ENCODE measurements at places on chromosomes 13 and 19. TPM values are rescaled to one million over a fixed set of nuclear protein-coding genes. Genes with fewer than 3 reads are reported as not detected.

GRCh38 chr13:50401721-50402465, 386.6 kb downstream of the KCNRG start:
- no peak for DNase-seq

DNA sequence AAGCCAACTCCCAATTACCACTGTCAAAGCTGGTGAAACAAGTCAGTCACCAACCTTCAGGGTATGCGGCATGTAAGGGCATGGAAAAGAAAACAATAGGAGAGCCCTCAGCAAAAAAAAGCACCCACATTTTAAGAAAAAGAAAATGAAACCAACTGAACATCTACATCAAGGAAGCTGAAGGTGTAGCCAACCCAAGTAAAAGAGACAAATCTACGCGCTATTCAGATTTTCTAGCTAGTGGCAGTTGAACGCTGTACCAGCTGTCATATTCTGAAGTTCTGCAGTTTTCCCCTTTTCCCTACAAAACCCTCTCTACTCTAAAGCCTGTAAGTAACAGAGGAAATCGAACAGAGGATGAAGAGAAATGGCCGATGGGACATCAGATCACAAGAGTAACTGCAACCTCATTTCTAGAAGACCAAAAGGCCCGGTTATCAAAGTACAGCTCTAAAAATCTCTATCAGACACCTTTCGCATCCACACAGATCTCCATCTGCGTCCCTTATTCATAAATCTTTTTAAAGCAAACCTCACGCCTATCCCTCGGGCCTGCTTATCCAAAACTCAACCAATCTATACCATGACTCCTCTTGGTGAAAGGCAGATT, 1.4 kb downstream of the MYCBP2 start:
- DNase-seq, result no peak

GRCh38 chr19:16949496-16950023, 60.8 kb downstream of the F2RL3 start:
- no peak for DNase-seq

- DNase-seq, result peak; percentile 98
These were observed at the start of gene SNRPA for GRCh38 chr19:40750874-40751537. Gene SNRPA, plus strand, starts transcription at chr19:40751203. Its CDS starts 206 bp downstream, at chr19:40751409.

DNA sequence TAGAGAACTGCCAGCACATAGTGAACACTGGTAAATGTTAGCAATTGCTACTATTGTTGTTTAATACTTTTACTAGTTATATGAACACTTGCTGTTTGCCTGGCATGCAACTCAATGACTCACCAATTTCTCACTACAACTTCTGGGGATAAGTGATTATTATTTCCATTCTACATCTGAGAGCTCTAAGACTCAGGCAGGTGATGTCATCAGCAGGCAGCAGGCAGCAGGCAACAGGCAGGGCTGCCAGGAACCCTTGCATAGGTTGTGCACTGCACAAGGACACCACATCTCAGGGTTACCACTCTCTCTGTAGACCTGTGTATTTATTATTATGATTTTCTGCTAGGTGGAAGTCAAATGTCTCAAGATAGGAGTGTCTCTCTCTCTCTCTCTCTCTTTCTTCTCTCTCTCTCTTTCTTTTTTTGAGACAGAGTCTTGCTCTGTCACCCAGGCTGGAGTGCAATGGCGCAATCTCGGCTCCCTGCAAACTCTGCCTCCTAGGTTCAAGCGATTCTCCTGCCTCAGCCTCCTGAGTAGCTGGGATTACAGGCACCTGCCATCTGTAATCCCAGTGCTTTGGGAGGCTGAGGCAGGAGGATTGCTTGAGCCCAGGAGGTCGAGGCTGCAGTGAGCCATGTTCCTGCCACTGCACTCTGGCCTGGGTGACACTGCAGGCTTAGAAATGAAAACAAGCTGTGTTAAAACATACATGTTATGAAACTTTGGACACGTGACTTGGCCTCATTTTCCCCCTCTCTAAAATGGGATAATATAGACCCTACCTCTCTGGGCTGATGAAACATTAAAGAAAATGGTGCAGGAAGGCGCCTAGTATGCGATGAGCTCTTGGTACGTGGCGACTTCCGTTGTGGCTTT, 22.7 kb downstream of the HPN start:
- DNase-seq, result peak; percentile 48

GRCh38 chr13:35157143-35157755, 215.2 kb downstream of the NBEA start:
- DNase-seq, result peak; percentile 26

DNA sequence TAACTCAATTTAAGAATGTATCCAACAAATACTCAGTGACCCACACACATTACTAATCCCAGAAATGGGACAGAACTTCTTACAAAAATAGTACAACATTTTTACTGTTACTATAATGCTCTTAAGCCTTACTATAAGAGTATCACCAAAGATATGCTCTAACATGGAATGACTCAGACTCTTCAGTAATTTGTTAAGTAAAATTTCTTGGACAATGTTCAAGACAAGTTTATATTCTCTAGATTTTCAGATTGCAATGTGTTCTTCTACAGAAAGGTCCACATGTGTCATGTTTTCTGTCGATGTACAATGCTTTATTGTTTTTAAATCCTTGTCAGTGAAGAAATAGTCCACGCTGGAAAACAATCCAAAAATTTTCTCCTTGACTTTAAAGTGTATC, 66.3 kb upstream of the RFXAP start:
- no peak for DNase-seq

GRCh38 chr19:32363175-32363574, 17.8 kb downstream of the ZNF507 start:
- DNase-seq, result no peak

- DNase-seq, result no peak
These were observed 23.8 kb upstream of the MEDAG start for GRCh38 chr13:30882026-30882850.

- no peak for DNase-seq
These were observed 77.5 kb downstream of the WTIP start for GRCh38 chr19:34559045-34559444.

DNA sequence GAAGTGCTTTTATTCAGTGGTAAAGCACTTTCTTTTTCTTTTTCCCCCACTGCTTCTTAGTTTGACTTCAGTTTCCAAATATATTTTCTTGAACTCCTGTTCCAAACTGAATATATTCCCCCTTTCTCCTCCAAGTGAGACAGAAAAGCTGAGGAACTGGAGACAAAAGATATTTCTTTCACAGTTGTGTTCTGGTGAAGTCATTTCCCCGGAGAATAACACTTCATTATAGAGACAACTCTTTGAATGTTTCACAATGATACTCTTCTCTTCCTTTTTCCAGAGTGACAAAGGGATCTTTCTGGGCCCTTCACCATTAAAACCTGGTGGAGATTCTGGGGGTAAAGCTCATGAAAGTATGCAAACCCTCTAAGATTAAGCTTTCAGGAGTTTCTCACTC, 860.8 kb upstream of the SLITRK5 start:
- no peak for DNase-seq

DNA sequence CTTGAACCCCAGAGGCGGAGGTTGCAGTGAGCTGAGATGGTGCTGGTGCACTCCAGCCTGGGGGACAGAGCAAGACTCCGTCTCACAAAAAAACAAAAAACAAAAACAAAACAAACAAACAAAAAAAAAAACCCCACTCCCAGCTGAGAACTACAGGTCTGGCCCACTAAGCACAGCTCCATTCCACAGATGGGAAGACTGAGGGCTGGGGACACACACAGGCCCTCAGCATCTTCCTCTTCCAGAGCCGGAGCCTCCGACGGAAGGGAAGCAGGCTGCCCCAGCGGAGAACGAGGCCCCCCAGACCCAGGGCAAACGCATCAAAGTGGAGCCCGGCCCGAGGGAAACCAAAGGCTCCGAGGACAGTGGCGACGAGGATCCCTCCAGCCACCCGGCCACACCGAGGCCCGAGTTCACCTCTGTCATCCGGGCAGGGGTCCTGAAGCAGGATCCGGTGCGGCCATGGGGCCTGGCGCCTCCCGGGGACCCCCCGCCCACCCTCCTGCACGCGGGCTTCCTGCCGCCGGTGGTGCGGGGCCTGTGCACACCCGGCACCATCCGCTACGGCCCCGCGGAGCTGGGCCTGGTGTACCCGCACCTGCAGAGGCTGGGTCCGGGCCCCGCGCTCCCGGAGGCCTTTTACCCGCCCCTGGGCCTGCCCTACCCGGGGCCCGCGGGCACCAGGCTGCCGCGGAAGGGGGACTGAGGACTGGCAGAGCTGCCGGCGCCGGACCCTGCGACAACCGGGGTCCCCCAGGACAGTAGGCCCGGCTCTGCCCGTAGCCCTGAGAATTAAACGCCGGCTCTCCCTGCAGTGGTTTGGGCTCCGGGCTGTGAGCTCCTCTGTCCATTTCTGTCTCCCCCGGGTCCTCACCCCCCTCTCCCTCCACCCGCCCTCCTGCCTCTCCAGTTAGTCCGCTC, 3.2 kb downstream of the TMEM160 start:
- DNase-seq, result no peak

GRCh38 chr13:51728275-51728673, 75.7 kb downstream of the DHRS12 start:
- no peak for DNase-seq

DNA sequence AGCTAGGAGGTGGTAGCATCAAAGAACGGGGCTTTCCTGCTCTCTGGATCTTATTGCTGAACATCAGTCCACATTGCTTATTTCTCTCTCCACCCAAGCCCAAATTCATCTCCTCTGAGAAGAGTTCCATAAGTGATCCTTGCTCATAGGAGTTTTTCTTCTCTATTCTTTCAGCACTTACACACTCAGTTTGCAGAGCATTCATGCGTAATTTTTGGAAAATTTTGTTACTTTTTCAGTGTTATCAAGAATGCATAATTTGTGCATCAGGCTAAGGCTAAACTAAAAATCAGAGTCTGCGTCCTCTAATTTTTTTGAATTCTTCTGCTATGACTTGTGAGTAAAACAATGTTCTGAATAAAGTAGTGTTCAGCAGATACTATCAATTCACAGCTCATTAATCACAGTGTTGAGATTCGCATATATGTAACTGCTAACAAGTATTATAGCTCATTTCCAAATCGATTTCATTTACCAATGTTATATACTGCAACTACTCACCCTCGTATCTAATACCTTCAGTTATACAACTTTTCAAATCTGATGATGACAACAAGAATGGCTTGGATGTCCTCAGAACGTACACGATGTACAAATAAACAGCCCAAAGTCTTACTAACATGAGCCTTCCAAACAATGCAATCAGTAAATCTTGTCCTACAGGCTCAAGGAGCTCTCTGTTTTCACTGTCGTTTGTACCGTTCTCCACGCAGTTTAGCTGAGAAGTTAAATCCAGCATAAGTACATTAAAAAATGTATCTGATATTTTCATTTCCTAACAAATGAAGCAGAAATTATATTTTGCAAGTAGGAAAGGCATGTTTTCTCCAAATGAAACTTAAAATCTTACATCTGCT, 36.4 kb upstream of the STARD13 start:
- DNase-seq, result no peak

- peak; percentile 18 for DNase-seq
These were observed 8.2 kb downstream of the LONP1 start for GRCh38 chr19:5711713-5712161.

DNA sequence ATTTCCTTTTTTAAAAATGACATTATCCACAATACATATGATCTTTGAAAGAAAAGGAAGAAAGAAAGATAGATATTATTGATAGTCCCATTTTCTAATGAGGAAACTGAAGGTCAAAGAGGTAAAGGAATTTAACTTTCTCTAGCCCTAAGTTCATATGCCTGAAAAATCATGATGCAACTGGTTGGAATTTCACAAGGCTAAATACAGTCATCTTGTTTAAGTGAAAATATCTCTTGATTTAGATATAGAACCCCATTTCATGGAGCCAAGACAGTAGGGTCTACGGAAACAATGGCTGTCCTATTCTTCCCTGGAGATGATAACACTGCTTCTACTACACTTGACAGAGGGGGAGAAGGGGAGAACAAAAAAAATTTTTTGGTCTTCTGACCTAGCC, 366.2 kb downstream of the DNAJC15 start:
- DNase-seq, result no peak

DNA sequence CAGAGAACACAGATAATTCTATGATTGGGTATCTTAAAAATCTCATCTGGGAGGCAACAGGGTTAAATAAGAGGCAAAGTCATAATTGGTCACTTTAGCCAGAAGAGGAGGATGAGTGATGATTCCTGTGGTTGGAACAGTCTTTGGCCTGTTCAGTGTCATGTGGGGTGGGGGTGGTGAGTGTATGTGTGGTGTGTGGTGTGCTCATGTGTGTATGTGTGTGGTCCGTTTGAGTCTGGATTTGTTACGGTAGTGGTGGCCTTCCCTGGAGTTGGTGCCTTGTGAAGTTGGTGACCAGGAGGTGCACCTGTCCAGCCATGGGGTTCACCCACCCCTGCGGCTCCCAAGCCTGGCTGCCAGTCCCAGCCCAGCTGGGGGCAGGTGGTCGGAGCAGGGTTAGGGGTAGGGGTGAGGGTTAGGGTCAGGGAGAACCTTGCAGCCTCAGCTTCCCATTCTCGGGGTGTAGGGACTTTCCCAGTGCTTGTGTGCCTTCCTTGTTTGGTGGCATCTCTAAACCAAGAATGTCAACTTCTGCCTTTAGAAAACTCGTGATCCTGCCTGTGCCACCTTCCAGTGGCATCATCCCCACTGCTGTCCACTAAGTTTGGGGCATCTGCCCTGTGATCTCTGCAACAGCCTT, 97.5 kb downstream of the RAB20 start:
- DNase-seq, result no peak

GRCh38 chr13:101624210-101624922, 171.9 kb downstream of the ITGBL1 start:
- no peak for DNase-seq

- no peak for DNase-seq
These were observed 168.1 kb downstream of the RBM26 start for GRCh38 chr13:79237981-79238380.

DNA sequence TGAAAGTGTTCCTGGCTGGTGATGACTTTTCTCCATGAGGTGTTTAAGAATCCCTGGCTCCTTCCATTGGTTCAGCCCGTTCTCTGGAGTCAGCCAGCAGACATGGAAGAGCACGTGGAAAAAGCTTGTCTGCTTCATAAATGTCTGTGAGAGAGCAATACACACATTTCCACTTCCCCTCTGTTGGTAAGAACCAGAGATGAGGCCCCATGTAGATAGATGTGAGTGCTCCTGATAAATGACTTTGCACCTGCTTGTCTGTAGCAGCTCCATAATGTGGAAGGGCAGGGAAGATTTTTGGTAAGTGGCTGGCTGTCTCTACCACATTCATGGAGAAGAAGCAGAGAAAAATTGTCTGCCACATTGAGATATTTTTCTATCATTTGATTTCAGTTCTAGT, 325.8 kb downstream of the LMO7 start:
- DNase-seq, result no peak

C5AR1 gene
- 21.1 TPM for total RNA-seq

GRAMD1A gene
- total RNA-seq, result 42.4 TPM

SHKBP1 gene
- total RNA-seq, result 49.7 TPM

ZNF730 gene
- not detected for total RNA-seq

AKT2 gene
- 195 TPM for total RNA-seq

KL gene
- 2.8 TPM for total RNA-seq

NCR1 gene
- not detected for total RNA-seq

RAD23A gene
- 146 TPM for total RNA-seq

KLK3 gene
- not detected for total RNA-seq

PLIN4 gene
- 3.0 TPM for total RNA-seq

TUBA3C gene
- not detected for total RNA-seq

All from adrenal gland (tissue), 19 donors.